Mesothelial cell of epicardium (in vitro differentiated cells): ENCODE measurements at places on chromosomes 7 and 10. TPM values are rescaled to one million over a fixed set of nuclear protein-coding genes. Genes with fewer than 3 reads are reported as not detected.
A peak's percentile ranks its signal among the peaks of the same experiment; 100 is the strongest.

DNA sequence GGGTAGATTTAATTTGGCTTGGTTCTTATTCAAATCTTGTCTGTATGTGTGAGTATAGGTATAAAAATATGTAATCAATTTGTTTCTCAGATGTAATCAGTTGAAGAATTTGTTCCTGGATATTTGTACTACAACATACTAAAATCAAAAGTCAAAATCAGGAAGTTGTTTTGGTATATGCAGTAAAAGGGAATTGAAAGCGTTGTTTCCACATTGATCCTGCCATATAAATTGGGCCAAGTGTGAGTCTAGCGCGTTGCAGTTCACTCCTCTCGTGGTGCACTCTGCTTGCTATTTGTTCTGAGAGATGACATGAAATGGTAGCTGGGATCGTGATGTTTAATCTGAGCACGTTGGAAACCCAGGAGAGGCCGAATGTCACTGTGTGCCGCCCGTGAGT is 55.9 kb downstream of the SHH start:
- no peak for DNase-seq
- no peak overlapping the region for H3K27ac ChIP-seq
- no peak overlapping the region for H3K4me3 ChIP-seq

Gene PITX3
- total RNA-seq, result not detected in 3 replicates

GRCh38 chr10:124688889-124689670 is 55.1 kb downstream of the FAM53B start:
- peaks cover 19% of the 10 kb centered on the region for H3K4me1 ChIP-seq
- H3K27ac ChIP-seq, result no peak overlapping the region
- peaks cover 6% of the 10 kb centered on the region for H3K36me3 ChIP-seq
- H3K27me3 ChIP-seq, result no peaks in the 10 kb centered on the region

- H3K27ac ChIP-seq, result no peak overlapping the region
- H3K4me3 ChIP-seq, result no peak overlapping the region
- H3K4me1 ChIP-seq, result no peaks in the 10 kb centered on the region
- H3K27me3 ChIP-seq, result no peaks in the 10 kb centered on the region
Observed at GRCh38 chr10:37479469-37479868, 354.1 kb downstream of the ANKRD30A start.

Gene AKR1C1
- total RNA-seq, result 3.2 to 4.2 TPM (median 3.8 TPM) in 3 replicates

DNA sequence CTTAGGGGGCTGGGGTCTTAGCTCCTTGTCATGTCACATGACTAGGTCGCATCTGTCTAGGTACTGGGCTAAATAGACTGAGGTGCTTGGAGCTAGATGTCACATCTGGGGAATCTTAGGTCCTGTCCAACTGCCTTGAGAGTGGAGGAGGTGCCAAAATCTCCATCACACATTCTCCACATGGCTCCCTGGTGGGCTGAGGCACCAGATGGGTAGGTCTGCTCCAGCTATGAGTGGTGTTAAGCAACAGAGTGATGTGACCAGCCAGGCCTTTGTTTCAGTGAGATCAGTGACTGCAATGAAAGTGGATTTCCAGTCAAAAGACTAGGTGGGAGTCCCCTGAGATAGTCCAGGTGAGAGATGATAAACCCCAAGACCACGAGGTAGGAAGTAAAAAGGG is 251.8 kb downstream of the BMPER start:
- peaks cover 3% of the 10 kb centered on the region for H3K4me1 ChIP-seq
- H3K27me3 ChIP-seq, result no peaks in the 10 kb centered on the region
- no peak for DNase-seq
- no peak overlapping the region for H3K27ac ChIP-seq

DNA sequence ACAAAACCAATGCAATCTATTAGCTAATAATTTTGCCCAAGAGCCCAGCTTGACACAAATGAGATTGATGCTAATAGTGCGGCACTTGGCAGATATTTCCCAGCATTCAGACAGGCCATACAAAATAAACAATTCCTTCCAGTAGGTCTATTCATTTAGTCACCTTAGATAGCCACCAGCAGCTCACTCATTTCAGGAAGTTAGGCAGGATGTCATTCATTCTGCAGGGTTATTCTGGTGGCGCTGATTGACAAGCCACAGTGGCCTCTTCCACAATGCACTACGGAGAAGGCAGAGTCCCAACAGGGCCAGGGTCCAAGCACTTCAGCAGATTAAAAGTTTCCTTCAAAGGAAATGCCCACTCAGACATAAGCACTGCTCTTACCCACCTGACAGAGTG is 55.8 kb downstream of the PIK3AP1 start:
- H3K27me3 ChIP-seq, result peaks cover 30% of the 10 kb centered on the region
- H3K36me3 ChIP-seq, result no peaks in the 10 kb centered on the region
- no peak overlapping the region for H3K27ac ChIP-seq
- H3K4me1 ChIP-seq, result no peaks in the 10 kb centered on the region
- no peak overlapping the region for H3K4me3 ChIP-seq
- no peak for DNase-seq

- H3K4me3 ChIP-seq, result no peak overlapping the region
- no peak overlapping the region for H3K27ac ChIP-seq
- no peaks in the 10 kb centered on the region for H3K27me3 ChIP-seq
- no peak for DNase-seq
- peaks cover 2% of the 10 kb centered on the region for H3K36me3 ChIP-seq
Observed at GRCh38 chr10:113060201-113061053, 110.4 kb downstream of the TCF7L2 start.

DNA sequence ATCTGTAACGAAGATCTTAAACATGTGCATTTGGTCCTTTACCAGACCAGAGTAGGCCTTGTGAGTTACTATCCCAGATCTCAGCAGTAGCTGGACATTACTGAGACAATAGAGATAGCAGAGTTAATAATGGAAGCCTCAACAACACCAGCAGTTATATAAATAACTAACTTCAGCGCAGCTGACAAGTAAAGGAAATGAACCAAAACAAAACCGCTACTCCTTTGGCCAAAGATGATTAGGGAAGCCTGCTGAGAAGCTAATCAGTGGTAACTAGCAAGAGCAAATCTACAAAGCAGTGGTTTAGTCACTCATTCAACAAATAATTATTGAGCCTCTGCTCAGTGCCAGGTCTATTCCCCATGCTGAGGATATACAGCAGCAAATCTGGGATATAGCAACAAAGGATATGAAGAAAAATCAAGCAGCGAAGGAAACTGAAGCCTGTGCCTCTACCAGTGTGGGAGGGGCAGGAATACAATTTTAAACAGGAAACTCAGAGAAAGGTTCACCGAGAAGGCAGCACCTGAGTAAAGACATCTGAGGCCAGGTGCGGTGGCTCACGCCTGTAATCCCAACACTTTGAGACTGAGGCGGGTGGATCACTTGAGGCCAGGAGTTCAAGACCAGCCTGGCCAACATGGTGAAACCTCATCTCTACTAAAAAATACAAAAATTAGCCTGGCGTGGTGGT is 103.6 kb downstream of the ELMO1 start:
- H3K4me3 ChIP-seq, result no peak overlapping the region
- H3K4me1 ChIP-seq, result peaks cover 4% of the 10 kb centered on the region
- no peaks in the 10 kb centered on the region for H3K27me3 ChIP-seq
- H3K27ac ChIP-seq, result no peak overlapping the region
- no peaks in the 10 kb centered on the region for H3K36me3 ChIP-seq

Gene MLXIPL
- total RNA-seq, result 1.5 to 2.6 TPM (median 2.0 TPM) in 3 replicates

- no peaks in the 10 kb centered on the region for H3K4me1 ChIP-seq
- no peak overlapping the region for H3K4me3 ChIP-seq
- H3K27ac ChIP-seq, result no peak overlapping the region
- H3K27me3 ChIP-seq, result no peaks in the 10 kb centered on the region
- H3K36me3 ChIP-seq, result peaks cover 17% of the 10 kb centered on the region
Observed at GRCh38 chr7:132858760-132859159, 223.1 kb downstream of the CHCHD3 start.

DNA sequence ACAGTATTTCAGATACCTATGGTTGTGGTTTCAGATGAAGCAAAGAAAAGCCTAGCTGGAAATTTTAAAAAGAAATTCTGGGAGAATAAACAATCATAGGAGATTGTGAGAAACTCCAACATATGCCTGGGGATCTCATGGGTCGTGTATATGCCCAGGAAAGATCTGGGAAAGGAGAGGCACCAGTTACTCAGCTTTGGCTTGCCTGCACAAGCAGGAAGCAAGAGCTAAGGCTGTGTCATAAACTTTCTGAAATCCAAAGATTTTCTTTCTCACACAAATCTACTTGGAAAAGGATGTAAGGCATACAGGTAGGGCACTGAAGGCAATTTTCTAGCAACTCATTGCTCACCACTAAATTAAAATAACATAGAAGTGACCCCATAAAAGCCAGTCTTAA is 373.6 kb downstream of the CDC14C start:
- no peaks in the 10 kb centered on the region for H3K4me1 ChIP-seq
- no peak for DNase-seq
- H3K27ac ChIP-seq, result no peak overlapping the region
- no peak overlapping the region for H3K4me3 ChIP-seq
- H3K36me3 ChIP-seq, result no peaks in the 10 kb centered on the region

DNA sequence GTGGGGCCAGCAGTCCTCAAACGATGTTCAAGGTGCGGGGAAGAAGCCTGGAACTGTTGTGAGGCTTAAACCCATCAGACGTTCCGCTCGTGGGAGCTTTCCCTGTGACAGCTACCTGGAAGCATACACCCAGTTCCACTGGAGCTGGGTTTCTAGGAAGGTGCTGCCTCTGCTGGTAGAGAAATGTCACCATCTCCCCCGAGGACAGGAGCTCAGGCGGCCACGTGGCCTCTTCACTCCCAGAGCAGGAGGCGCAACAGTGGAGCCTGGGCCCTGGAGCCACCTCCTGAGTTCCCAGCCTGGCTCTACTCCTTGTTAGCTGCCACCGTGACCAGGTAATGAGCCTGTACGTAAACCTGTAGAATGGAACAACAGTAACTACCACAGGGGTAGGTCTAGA is 156.1 kb downstream of the ADARB2 start:
- no peaks in the 10 kb centered on the region for H3K36me3 ChIP-seq
- H3K4me3 ChIP-seq, result no peak overlapping the region
- H3K27ac ChIP-seq, result no peak overlapping the region
- no peak for DNase-seq
- H3K4me1 ChIP-seq, result no peaks in the 10 kb centered on the region
- H3K27me3 ChIP-seq, result peaks cover 33% of the 10 kb centered on the region

Gene TWNK
- total RNA-seq, result 11.7 to 13.9 TPM (median 12.4 TPM) in 3 replicates

GRCh38 chr7:158289231-158289630 is 298.4 kb downstream of the PTPRN2 start:
- DNase-seq, result no peak
- no peak overlapping the region for H3K4me3 ChIP-seq
- no peaks in the 10 kb centered on the region for H3K36me3 ChIP-seq
- H3K27ac ChIP-seq, result no peak overlapping the region
- H3K27me3 ChIP-seq, result no peaks in the 10 kb centered on the region

- peaks cover 62% of the 10 kb centered on the region for H3K4me1 ChIP-seq
- DNase-seq, result no peak
- H3K4me3 ChIP-seq, result peak overlapping the region; percentile 36
- peaks cover 33% of the 10 kb centered on the region for H3K27me3 ChIP-seq
Observed at GRCh38 chr10:114632869-114633715, 25.0 kb downstream of the ABLIM1 start.

- H3K4me1 ChIP-seq, result peaks cover 38% of the 10 kb centered on the region
- H3K36me3 ChIP-seq, result no peaks in the 10 kb centered on the region
- H3K27me3 ChIP-seq, result no peaks in the 10 kb centered on the region
Observed at GRCh38 chr7:11193888-11194287, 220.2 kb downstream of the PHF14 start.

Gene NOS3
- 6.0 to 7.8 TPM (median 6.6 TPM) in 3 replicates for total RNA-seq

GRCh38 chr7:2477447-2478398 is 1.5 kb upstream of the GRIFIN start:
- H3K4me3 ChIP-seq, result no peak overlapping the region
- H3K27me3 ChIP-seq, result no peaks in the 10 kb centered on the region
- H3K27ac ChIP-seq, result no peak overlapping the region
- no peak for DNase-seq
- H3K36me3 ChIP-seq, result no peaks in the 10 kb centered on the region

Gene GRM8
- 0.52 to 1.1 TPM (median 1.0 TPM) in 3 replicates for total RNA-seq

DNA sequence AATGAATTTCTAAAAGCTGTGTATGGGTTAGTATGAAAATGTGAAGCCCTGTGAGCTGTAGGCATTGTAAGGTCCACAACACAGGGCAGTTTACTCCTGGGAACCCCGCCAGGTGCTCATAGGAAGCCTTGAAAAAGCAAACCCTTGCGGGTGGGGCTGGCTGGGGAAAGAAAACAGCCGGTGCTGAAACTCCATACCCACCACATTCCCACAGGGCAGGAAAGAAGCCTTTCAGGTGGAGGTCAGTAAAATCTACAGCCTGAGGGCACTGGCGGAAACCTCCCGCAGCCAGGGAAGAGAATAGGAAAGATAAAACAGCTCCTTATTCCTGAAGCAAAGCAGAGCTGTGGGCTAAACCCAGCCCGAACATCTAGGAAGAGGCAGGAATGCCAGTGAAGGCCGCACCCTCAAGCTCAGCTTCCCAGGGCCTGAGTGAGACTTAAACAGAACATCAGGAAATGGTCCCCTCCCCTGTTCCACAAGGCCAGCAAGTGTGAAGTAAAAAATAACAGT is 34.7 kb downstream of the PODXL start:
- H3K4me3 ChIP-seq, result no peak overlapping the region
- no peaks in the 10 kb centered on the region for H3K27me3 ChIP-seq
- peaks cover 7% of the 10 kb centered on the region for H3K4me1 ChIP-seq
- H3K27ac ChIP-seq, result peak overlapping the region; percentile 82
- no peaks in the 10 kb centered on the region for H3K36me3 ChIP-seq

- H3K36me3 ChIP-seq, result peaks cover 4% of the 10 kb centered on the region
- no peak overlapping the region for H3K4me3 ChIP-seq
- H3K27ac ChIP-seq, result peak overlapping the region; percentile 56
Observed at GRCh38 chr10:650441-650851, 39.0 kb downstream of the DIP2C start.

GRCh38 chr7:140218656-140219055 is 41.9 kb upstream of the KDM7A start:
- peaks cover 5% of the 10 kb centered on the region for H3K27me3 ChIP-seq
- H3K27ac ChIP-seq, result no peak overlapping the region

Gene SLC18A3
- 0.18 to 0.34 TPM (median 0.18 TPM) in 3 replicates for total RNA-seq

DNA sequence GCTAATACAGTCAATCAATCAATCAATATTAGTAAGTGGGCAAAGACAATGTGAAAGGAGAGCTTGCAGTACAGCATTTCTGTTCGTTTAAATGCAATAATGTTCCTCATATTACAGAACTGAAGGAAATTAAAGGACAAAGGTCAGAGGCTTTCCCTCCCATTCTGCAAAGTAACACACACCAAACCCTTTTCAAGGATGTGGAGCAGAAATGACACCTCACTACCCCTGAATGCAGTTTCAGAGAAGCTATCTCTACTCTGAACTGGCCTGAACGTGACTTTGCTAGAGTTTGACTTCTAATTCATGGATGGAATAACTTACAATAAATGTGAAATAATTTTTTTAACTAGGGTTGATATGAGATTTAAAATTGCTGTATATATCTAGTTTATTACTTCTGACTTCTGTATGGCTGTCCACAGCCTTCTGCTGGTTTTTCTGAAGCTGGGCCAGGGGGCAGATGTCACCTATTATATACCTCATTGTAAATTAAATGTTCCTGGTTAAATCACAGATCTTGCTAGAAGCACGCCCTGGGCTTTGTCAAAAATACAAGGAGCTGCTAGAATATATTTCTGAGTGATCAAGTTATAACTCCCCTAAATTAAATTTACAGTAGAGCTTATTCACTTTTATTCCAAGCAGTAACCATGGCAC is 156.9 kb upstream of the C7orf33 start:
- H3K27me3 ChIP-seq, result peaks cover 3% of the 10 kb centered on the region
- peaks cover 23% of the 10 kb centered on the region for H3K4me1 ChIP-seq
- no peak for DNase-seq
- H3K36me3 ChIP-seq, result no peaks in the 10 kb centered on the region
